ENCODE measurements at places on chromosomes 12 and 14. TPM values are rescaled to one million over a fixed set of nuclear protein-coding genes. Genes with fewer than 3 reads are reported as not detected.

DNA sequence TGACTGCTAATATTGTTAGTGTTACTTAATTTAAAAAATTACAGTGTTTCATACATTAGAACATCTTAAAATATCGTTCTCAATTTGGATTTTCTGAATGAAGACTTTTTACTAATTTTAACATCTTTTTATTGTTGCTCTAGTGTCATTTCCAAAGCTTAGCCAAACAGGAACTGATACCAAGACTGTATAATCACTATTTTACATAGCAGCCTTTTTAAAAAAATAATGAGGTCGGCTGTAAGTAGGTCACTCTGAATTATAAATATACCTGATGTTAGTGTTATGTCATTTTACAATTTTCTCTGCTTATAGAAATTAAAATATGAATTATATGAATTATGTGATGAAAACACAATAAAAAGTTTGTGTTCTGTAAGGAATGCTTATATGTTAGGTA, 321.5 kb downstream of the TMEM117 start:
- no peak overlapping the region for H3K4me3 ChIP-seq
- H3K27ac ChIP-seq, result no peak overlapping the region
- no peaks in the 10 kb centered on the region for H3K4me1 ChIP-seq

- peak; percentile 42 for DNase-seq
- no peaks in the 10 kb centered on the region for H3K27me3 ChIP-seq
- peaks cover 10% of the 10 kb centered on the region for H3K4me1 ChIP-seq
- no peaks in the 10 kb centered on the region for H3K36me3 ChIP-seq
Measured at GRCh38 chr12:65825507-65826352, 1.4 kb downstream of the HMGA2 start.

DNA sequence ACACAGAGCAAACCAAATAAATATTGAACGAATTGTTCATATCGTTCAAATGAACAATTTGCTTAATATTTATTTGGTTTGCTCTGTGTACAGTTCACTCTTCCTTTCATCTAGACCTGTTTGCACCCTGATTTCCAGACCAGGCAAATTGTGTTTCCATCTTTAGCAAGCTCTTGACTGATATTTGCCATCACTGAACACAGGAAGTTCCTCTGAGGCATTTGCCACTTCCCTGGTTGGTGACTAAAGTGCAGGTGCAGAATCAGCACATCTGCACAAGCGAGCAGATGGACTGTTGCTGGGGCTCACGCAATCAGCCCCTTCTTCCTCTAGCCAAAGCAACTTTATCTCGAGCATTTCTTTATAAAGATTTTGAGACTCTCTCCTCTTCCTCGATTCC, 112.9 kb downstream of the DAAM1 start:
- H3K36me3 ChIP-seq, result no peaks in the 10 kb centered on the region
- H3K27ac ChIP-seq, result no peak overlapping the region
- H3K4me1 ChIP-seq, result peaks cover 44% of the 10 kb centered on the region
- no peak overlapping the region for H3K4me3 ChIP-seq
- no peak for DNase-seq

The TMEM52B gene
- total RNA-seq, result 46.0 TPM

DNA sequence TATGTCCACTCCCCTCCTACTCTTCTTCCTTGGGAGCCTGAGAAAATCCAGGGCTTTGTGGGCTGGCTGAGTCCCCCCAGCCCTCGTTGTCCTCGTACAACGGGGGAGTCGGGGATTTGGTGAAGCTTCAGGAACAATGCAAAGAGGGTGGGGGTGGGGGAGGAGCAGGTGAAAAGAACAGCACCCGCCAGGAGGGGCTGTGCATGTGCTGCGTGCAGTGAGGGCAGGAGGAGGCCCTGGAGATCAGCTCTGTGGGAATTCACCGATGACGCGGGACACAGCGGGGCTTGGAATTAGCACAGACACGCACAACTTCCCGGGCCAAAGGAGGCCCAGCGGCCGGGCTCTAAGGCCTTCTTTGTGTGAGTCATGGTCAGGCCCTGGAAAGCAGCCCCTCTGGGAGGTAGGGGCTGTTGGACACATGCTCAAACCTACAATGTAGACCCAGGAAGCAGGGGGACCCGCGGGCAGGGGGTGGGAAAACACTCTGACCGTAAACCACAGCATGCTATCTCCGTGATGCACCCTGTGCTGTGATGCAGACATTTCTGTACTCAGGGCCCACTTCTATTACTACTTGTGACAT, 32.8 kb downstream of the RBM19 start:
- H3K4me1 ChIP-seq, result no peaks in the 10 kb centered on the region
- DNase-seq, result no peak
- no peak overlapping the region for H3K4me3 ChIP-seq
- no peak overlapping the region for H3K27ac ChIP-seq
- H3K27me3 ChIP-seq, result no peaks in the 10 kb centered on the region

DNA sequence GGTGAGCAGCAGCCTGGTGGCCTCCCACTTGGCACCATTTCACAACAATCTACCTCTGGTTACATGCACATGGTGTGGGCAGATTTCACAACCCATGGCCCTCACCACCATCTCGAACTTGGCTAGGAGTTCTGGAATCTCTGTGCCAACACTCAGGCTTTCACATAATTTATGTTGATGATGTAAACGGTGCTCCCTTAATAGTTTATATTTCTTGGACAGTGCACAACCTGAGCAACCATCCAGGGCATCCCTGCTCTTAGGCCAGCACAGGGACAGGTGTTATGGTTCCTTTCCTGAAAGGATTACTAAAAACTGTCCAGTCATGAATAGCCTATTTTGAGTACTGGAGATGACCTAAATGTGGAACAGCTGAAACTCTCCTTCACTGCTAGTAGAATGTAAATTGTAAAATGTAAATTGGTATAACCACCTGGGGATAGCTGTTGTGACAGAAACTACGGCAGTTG, 28.6 kb downstream of the ABCB9 start:
- H3K36me3 ChIP-seq, result no peaks in the 10 kb centered on the region
- no peaks in the 10 kb centered on the region for H3K4me1 ChIP-seq
- no peak for DNase-seq
- H3K27me3 ChIP-seq, result no peaks in the 10 kb centered on the region
- H3K4me3 ChIP-seq, result no peak overlapping the region
- no peak overlapping the region for H3K27ac ChIP-seq

DNA sequence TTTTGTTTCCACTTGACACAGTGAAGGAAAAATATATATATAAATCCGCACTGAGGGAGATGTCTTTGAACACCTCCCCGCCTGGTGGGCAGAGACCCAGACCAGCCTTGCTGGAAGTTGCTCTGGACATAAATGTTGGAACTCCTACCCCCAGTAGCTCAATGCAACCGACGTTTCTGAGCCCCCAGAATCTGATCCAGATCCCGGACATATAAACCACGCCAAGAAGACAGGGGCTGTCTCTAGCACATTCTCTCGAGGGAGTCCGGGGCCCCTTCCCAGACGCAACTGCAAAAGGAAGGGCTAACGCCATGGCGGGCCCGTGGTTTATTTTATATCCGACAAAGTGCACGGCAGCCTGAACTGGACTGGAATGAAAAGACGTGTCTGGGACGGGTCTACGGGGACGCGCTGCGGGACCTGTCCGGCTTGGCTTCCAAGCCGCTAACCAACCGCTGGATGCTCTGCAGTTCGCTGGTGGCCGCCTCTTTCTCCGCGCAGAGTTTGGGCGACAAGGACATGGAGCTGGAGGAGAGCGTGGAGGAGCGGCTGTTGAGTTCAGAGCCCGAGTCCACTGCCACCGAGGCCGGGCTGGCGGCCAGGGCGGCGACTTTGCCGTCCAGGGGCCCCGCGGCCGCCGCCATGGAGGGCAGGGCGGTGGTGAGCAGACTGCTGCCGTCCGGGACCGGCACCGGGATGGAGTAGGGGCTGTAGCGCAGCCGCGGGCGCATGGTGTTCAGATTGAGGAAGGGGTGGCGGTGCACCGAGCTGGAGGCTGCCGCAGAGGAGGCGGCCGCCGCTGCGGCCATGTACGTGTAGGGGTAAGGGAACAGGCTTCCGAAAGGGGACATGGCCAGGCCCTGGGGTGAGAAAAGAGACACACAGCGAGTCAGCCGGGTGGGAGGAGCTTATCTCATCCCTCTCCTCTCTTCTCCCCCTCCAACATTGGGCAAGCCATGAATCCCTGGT, 12.2 kb downstream of the TBX3 start:
- peaks cover 11% of the 10 kb centered on the region for H3K4me1 ChIP-seq
- H3K27ac ChIP-seq, result no peak overlapping the region
- peaks cover 9% of the 10 kb centered on the region for H3K36me3 ChIP-seq
- no peak overlapping the region for H3K4me3 ChIP-seq

GRCh38 chr12:108369736-108370396, 30.8 kb upstream of the CMKLR1 start:
- no peaks in the 10 kb centered on the region for H3K4me1 ChIP-seq
- H3K36me3 ChIP-seq, result no peaks in the 10 kb centered on the region
- H3K27me3 ChIP-seq, result no peaks in the 10 kb centered on the region
- no peak for DNase-seq

The TMEM121 gene
- not detected for total RNA-seq

GRCh38 chr12:117580718-117581062, 219.3 kb upstream of the NOS1 start:
- no peak overlapping the region for H3K4me3 ChIP-seq
- DNase-seq, result peak; percentile 76
- no peak overlapping the region for H3K27ac ChIP-seq
- no peaks in the 10 kb centered on the region for H3K36me3 ChIP-seq

GRCh38 chr12:65460063-65460462, 181.6 kb downstream of the MSRB3 start:
- no peak for DNase-seq
- H3K36me3 ChIP-seq, result no peaks in the 10 kb centered on the region
- no peak overlapping the region for H3K27ac ChIP-seq
- H3K4me1 ChIP-seq, result no peaks in the 10 kb centered on the region
- no peaks in the 10 kb centered on the region for H3K27me3 ChIP-seq

DNA sequence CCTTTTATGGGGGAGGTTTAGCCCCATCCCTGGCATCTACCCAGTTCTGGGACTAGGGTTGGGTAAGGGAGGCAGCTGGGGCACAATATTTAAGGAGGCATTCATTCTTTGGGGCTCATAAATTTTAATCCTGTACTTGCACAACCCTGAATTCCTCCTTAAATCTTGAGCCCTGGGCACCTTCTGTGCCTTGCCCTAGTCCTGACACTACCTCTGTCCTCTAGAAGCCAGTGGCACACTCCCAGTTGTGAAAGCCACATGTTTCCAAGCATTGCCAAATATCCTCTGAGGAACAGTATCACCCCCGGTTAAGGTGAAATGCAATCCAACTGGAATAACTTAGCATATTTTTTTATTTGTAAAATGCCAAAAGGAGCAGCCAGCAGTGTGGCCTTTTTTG, 36.6 kb downstream of the SLC16A7 start:
- no peaks in the 10 kb centered on the region for H3K4me1 ChIP-seq
- DNase-seq, result no peak
- H3K27me3 ChIP-seq, result no peaks in the 10 kb centered on the region

DNA sequence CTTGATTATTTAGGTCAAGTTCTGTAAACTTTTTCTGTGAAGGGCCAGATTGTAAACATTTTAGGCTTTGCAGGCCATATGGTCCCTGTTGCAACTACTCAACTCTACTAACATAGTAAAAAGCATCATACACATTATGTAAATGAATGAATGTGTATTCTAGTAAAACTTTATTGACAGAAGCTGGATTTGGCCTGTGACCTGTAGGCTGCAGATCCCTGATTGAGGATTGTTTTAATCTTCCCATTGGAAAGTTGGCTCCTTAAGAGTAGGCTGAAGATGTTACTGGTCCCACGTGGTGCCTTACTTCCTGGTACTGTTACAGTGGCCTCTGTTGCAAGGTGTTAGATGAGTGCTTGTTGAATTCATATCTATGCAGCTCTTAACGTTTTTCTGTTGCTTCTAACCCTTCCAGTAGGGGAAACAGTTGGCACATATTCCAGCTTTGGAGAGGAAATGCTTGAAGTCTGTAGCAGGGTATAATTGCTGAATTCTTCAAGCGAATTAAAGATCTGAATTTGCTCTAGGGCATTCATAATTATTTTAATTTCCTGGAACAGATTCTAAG, 133.6 kb upstream of the DNM1L start:
- no peak overlapping the region for H3K27ac ChIP-seq
- H3K4me3 ChIP-seq, result no peak overlapping the region

- no peak overlapping the region for H3K4me3 ChIP-seq
- no peaks in the 10 kb centered on the region for H3K4me1 ChIP-seq
- no peaks in the 10 kb centered on the region for H3K36me3 ChIP-seq
- H3K27ac ChIP-seq, result no peak overlapping the region
Measured at GRCh38 chr14:106378191-106378590, 851.8 kb downstream of the TMEM121 start.

DNA sequence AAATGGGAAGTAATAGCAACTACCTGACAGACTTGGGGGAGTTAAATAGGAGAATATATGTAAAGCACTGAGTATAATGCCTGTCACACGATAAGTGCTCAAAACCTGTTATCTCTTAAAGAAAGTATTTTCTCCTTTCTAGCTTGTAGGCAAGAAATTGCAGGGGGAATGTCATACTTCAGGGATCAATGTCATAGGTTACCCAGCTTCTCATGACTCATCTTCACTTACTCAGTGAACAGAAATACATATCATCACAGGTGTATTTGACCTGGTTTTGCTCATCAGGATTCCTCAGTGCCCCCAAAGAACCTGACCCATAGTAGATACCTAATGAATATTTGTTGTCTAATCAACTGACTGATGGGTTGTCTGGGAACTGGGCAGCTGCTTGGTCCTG, 285.0 kb upstream of the ATP2B1 start:
- no peak for DNase-seq
- H3K36me3 ChIP-seq, result no peaks in the 10 kb centered on the region
- H3K27ac ChIP-seq, result no peak overlapping the region
- H3K27me3 ChIP-seq, result no peaks in the 10 kb centered on the region
- no peaks in the 10 kb centered on the region for H3K4me1 ChIP-seq

- peak overlapping the region; percentile 55 for H3K27ac ChIP-seq
- peaks cover 58% of the 10 kb centered on the region for H3K4me1 ChIP-seq
- peak; percentile 8 for DNase-seq
- no peak overlapping the region for H3K4me3 ChIP-seq
- H3K36me3 ChIP-seq, result no peaks in the 10 kb centered on the region
- no peaks in the 10 kb centered on the region for H3K27me3 ChIP-seq
Measured at GRCh38 chr14:77605392-77605972, 11.0 kb downstream of the SPTLC2 start.

DNA sequence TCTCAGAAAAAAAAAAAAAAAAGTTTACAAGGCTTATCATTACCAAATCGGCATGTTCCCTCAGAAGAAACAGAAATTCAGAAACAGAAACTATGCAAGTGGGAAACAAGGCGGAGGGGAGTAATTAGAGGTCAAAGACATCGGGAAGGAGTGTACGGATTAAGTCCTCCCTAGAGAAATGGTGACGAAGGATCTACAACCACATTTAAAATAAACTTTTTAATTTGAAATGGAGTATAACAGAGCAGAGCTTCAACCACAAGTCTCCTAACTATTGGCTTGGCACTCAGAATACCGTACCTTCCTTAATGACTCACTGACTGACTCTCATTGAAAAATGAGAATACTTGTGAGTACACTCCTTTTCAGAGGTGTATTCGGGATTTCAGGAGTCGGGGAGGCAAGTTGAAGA, 908 bp downstream of the ENTPD5 start:
- H3K27ac ChIP-seq, result peak overlapping the region; percentile 90
- H3K36me3 ChIP-seq, result no peaks in the 10 kb centered on the region
- no peaks in the 10 kb centered on the region for H3K27me3 ChIP-seq
- H3K4me3 ChIP-seq, result peak overlapping the region; percentile 51
- H3K4me1 ChIP-seq, result peaks cover 11% of the 10 kb centered on the region

GRCh38 chr14:56153267-56153666, 35.1 kb downstream of the PELI2 start:
- no peak overlapping the region for H3K27ac ChIP-seq
- H3K27me3 ChIP-seq, result no peaks in the 10 kb centered on the region
- H3K4me3 ChIP-seq, result no peak overlapping the region
- no peaks in the 10 kb centered on the region for H3K4me1 ChIP-seq
- no peak for DNase-seq
- H3K36me3 ChIP-seq, result no peaks in the 10 kb centered on the region
